IPS-NIHi11 (cell line): ENCODE measurements at places on chromosomes 6 and 20.

DNA sequence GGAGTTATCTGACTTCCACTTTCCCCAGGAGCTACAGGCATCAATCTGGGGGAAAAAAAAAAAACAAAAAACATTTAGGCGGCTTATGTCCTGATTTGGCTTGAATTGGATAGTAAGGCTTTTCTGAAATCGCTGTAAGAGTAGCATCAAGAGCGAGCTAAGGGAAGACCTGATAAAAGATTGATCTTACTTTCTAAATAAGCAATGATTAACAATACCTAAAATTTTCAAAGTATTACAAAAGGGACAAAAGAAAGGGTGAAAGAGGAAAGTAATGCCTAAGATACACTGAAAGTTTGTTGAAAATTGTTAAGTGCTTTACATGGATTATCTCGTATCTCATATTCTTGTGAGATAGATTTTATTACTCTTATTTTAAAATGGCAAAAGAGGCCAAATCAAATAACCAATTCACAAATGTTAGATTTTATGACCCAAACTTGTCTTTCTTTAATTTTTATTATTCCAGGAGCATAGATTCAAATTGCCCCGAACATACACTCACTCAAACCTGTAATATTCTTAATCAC, 106.4 kb upstream of the PRSS16 start:
- DNase-seq = no peak

DNA sequence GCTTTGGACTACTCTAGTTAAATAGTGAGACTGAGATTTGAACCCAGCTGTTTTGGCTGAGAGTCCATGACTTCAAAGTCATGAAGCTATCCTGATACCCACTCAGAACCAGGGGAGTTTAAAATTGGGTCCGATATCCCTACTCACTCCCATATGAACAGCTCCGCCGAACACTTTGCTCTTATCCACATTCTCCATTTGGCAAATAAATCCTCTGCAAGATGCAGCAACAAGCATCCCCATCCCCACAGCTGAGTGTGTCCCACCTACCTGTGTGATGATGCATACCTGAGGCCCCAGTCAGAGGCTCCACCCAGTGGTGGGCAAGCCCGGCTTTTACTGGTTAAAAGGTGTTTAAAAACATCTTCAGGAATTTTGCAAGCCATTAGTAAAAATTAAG, 108.3 kb upstream of the SLC24A3 start:
- DNase-seq = no peak

GRCh38 chr6:161545741-161546140, 271.9 kb upstream of the AGPAT4 start:
- DNase-seq = no peak

DNA sequence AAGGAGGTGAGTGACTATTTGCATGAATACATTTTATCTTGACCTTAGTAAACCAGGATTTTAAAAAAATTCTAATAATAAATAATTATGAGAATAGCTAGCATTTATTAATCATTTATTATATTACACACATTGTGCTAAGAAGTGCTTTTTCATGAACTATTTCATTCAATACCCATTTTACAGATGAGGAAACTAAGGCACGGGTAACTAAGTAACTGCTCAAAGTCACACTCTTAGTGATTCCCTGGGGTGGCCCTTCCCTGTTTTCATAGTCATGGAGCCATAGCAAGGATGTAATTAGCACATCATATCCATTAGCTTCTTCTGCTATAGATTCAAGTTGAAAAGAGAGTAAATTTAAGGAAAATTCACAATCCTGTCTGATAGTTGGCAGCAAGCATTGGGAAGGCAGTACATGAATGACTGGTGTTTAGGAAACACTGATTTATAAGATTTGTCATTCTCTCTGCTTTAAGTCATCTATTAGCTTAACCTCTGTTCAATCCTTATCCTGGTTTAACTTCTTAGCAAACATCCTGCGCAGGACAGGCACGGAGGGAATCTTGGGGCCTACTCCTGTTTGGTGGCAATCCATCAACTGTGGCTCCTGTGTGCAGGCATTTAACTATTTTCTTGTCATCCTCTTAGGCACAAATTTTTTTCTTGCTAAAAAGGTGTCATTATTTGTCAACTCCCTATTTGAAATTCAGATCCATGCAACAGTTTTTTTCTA, 68.3 kb downstream of the RIN2 start:
- no peak for DNase-seq

- DNase-seq = no peak
Observed at GRCh38 chr6:117137711-117138110, 127.6 kb upstream of the VGLL2 start.

DNA sequence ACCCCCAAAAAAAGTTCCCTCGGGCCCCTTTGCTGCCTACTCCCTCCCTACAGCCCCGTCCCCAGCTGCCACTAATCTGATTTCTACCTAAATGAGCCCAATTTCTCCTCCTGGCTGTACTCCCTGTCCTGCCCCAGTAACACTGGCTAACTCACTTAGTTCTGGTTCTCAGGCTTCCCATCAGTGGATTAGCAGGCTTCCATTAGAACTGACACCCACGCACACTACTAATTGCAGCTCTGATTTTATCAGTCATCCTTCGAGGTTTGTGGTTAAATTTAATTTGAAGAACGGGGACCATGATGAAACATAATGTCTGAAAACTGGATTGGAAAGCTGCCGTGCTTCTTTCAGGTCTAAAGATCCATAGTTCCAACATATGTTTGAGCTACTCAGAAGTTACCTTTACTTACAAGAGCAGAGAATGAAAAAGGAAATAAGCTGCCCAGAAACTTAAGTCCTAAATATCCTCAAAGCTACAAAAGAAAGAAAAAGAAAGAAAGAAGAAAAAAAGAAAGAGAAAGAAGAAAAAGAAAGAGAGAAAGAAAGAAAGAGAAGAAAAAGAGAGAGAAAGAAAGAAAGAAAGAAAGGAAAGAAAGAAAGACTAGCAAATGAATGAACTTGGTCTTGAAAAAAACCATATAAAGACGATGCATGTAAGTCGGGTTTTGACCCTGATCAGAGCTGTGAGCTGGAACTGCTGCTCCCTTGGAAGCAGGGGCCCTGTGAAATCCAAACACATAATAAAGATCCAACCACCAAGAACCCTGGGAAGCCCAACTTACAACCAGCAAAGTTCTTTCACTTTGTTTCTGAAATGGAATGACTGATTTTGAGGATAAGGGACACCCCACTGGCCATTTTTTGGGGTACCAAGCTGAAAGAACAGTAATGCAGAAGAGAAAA, 51.7 kb downstream of the CNKSR3 start:
- DNase-seq = no peak

- no peak for DNase-seq
Observed at GRCh38 chr6:25537349-25538018, 114.5 kb upstream of the SCGN start.

- DNase-seq = no peak
Observed at GRCh38 chr6:34155471-34156300, 9.8 kb upstream of the GRM4 start.

DNA sequence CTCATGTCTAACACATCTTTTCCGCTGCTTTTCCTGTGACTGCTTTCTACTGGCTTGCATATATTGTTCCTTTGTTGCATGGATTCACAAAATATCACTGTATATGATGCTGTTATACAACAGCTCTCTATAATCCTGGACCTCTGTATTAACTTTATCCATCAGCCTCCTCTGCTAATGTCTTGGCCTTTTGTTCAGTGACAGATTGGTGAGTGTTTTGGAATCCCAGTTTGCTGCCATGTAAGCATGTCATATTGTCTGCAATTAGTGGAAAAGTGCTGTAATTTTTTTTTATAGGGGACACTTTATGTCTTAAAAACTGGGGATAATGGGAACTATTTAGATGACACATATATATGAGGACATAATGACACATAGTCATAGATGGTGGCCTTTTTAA, 3.0 kb downstream of the RIMS1 start:
- no peak for DNase-seq

DNA sequence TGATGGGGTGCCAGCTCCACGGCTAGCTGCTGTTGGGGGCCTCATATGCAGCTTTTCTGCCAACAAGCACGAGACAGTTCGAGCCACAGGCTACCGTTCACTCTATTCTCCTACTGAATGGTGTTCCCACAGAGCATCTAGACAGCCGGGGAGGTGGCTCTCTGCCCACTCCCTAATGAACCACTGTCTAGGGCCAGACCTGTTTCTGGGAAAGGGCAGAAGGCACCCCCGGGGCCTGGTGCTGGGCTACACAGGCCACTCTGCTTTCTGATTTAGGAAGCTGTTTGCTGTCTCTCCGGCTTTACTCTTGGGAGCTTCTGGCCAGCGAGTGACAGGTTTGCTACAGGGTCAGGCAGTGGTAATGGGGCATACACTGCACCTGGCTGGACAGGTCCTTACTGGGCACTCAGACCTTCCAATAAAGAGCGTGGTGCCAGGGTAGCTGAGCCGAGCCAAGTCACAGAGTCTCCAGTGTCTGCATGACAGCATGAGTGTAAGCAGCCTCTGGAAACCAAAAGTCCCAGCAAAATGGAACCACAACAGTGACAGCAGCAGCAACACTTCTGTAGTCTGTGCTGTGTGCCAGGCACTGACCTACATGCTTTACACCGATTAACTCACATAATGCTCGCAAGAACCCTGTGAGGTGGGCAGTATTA, 8.4 kb downstream of the CCDC167 start:
- DNase-seq = no peak

DNA sequence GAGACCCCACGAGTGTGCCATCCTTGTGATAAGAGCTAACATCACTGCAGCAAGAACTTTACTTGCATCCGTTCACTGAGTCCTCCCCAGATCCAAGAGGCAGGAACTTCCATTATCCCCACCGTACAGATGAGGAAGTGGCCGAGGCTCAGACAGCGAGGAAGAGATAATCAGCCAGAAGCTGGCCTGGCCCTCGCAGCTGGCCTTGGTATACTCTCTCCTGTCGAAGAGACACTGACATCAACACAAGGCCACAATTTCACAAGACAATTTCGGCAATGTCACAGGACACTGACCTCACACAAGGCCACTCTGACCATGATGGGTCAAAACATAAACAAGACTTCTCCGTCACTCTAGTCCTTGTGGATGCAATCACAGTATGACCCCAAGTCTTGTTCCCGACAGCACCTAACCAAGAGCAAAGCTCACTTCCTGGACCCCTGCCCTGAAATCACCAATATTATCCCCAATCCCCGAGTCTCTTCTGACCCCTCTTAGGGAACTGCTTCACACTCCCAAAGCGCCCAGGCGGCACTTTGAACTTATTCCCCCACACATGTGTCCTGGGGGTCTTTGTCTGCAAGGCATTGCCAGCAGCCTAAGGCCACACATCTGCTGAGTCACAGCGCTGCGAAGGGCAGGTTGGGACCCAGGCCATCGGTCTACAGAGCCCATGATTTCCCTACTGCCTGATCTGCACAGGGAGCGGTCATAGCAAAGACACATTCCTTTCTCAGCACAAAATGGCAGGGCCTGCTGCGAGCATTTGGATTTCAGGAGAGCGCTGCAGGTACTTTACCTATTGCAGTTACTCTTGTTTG, 14.8 kb upstream of the VAPB start:
- no peak for DNase-seq

DNA sequence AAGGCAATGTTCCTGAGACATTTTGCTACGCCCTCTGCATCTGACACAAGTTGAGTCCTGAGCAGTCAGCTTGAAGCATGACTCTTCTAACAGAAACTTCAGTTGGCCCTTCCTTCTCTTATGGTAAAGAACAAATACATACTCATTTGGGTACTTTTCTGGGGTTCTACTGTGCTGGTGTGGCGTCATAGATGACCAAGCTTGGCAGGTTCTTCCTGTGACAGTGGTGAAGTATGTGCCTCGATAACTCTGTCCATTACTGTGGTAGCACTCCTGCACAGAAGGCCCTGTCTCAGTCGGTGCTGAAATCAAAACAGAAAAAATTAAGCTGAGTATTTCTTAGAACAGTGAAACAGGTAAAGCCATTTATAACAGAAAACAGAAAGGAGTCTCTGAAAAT, 152.5 kb downstream of the SLC22A3 start:
- DNase-seq = no peak

- no peak for DNase-seq
Observed at GRCh38 chr6:106431972-106432371, 71.5 kb downstream of the CRYBG1 start.

- DNase-seq = no peak
Observed at GRCh38 chr20:32906200-32906599, 47.5 kb downstream of the EFCAB8 start.

DNA sequence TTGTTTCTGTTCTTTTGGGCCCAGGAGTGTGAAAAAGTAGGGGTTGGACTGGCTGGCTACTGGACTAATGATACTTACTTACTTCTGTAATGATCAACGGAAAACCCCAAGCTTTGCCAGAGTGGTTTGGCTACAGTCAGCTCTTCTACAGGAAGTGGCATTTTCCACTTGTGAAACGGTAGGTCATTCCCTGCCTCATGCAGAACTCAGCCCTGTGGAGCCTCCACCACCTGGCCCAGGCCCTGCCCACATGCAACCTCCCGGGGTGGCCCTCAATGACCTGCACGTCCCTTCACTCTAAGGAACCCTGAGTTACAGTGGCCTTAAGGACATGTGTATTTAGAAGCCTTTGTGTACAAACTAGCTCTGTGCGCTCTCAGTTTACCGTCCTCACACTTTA, 140.4 kb downstream of the DTNBP1 start:
- no peak for DNase-seq

DNA sequence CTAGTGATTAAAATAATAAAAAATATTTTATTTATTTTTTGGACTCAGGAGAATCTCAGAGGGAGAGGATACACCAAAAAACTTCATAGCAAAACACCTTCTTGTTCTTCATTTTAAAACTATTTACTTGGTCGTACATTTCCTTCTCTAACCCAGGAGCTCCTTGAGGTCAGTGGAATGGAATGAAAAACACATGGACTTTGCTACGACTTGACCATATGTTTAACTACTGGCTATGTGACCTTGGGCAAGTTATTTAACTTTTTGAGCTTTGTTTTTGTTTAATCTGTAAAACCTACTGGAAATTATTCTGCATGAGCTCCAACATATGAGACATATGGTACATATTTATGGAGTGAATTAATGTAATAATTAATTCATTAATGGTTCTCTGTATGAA, 1005.5 kb upstream of the CITED2 start:
- no peak for DNase-seq

GRCh38 chr6:106099235-106099537, 13.1 kb downstream of the PRDM1 start:
- DNase-seq = no peak

DNA sequence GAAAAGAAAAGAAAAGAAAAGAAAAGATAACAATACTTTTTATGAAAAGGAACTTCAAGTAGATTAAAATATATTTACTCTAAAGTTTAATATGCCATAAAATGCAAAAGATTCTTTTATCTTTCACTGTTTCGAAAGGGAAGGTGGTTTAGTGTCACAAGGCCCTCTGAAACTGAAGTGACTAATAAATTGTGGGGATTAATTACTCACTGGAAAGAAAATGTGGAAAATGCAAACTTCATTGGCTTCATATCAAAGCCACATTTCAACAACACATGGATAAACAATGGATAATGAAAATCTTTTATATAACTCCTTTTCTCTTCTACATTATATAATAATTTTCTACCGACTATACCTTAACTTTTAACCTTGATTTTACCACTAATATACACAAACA, 320.5 kb upstream of the RSPO3 start:
- no peak for DNase-seq

GRCh38 chr6:4676016-4676415, 100.2 kb upstream of the CDYL start:
- no peak for DNase-seq
